Amniotic epithelial cell (primary cell): ENCODE measurements at places on chromosomes 4 and X.

GRCh38 chr4:87865288-87865687 lies 32.5 kb downstream of the MEPE start:
- DNase-seq = no peak

GRCh38 chr4:77012726-77013125 lies 63.1 kb downstream of the CCNI start:
- DNase-seq = no peak

DNA sequence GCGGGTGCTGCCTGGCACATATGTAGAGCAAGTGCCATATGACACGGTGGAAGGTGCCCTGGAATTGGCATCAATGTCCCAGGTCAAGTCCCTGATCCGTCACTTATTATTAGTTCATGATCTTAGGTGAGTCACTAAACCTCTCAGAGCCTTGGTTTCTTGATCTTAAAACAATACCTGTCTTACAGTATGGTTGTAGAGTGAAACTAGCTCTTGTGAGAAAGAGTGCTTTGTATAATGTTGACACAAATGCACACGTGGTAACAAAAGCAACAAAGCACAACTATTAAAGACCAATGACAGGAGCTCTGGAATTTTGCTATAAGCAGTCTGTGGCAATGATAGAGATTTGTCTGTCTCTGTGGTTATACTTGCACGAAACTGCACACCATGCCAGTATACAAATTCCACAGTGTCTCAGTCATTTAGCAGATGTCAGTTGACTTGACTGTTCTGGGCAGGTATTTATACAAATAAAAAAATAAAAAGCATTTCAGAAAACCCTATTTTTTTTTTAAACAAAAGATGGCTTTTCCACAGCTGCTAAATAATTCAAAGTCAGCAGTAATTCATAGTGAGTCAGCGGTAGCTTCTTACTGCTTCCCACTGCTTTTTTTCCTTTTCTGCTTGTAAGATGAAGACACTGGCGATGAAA lies 19.7 kb upstream of the ACSL1 start:
- peak; percentile 77 for DNase-seq

DNA sequence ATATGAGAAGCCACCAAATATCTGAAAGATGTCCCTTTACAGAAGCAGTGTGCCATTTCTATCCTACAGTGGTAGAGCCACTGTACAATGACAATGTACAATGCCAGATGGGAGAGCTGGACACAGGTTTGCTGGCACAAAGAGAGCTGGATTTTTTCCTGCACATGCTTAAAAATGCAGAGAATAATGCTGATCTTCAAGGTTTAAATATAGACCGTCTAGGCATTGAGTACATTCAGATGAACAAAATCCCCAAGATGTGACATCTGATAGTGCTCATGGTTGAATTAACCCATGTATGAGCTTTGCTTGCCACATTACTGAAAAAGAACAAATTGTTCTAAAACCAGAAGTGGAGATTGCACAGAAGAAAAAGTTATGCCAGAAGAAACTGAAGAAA lies 11.7 kb downstream of the ADGRL3 start:
- DNase-seq = no peak

GRCh38 chr4:185700048-185700447 lies 111.9 kb downstream of the SORBS2 start:
- no peak for DNase-seq
